Smooth muscle cell of the brain vasculature (primary cell): ENCODE measurements at places on chromosomes 7 and 10.

DNA sequence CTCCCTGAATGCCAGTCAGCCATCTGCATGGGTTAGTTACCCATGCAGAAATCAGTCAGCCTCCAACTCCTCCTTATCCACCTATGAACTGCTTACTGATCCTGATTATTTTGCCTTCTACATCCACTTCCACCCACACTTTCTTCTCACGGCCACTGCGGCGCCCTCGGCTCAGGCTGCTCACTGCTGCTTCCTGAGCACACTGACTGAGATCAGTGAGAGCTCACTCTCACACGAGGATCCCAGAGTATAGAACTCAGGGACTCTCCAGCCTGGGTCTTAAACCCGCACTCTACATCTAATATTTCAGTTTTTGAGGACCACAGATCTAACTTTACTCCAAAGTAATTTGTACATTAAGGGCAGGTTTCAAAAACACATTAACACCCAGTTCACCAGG lies 64.4 kb downstream of the GRB10 start:
- DNase-seq, result no peak

GRCh38 chr10:95532536-95532935 lies 28.6 kb downstream of the SORBS1 start:
- DNase-seq, result no peak

DNA sequence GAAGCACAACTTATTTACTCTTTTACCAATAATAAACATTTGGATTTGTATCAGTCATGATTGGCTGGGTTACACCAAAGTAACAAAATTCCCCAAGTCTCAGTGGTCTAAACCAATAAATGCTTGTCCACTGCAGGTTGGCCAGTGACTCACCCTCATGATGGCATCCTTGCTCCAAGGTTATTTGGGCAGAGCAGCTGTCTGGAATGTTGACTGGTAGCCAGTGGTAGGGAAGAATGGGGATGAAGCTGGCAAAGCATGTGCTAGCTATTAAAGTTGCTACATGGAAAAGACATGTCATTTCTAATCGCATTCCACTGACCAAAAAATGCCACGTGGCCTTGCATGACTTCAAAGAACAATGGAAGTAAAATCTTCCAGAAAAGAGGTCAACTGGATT lies 1168.7 kb upstream of the CELF2 start:
- DNase-seq, result no peak

GRCh38 chr7:95772298-95772770 lies at the start of gene DYNC1I1:
Gene DYNC1I1, plus strand, starts transcription at chr7:95772554. Its CDS starts 32,176 bp downstream, at chr7:95804730.
- no peak for DNase-seq

- DNase-seq, result no peak
Measured at GRCh38 chr10:43775384-43775783, 126.7 kb upstream of the ZNF32 start.

DNA sequence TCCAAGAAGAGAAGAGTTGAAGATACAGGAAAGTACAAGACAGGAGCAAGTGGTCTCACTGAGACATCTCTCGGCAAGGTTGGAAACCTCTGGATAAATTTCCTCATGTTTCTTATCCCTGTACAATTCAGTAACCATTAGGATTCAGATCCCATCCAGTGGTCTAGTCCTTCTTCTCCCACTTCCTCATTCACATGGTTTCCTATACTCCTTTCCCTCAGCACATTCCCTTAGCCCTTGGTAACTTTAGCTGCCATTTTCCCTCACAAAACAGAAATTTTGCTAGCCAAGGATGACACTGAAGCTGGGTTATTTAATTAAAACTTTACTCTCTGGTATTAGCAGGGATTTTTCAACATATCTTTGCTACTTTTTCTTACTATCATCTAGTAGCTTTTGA lies 82.6 kb downstream of the CPED1 start:
- DNase-seq, result no peak

DNA sequence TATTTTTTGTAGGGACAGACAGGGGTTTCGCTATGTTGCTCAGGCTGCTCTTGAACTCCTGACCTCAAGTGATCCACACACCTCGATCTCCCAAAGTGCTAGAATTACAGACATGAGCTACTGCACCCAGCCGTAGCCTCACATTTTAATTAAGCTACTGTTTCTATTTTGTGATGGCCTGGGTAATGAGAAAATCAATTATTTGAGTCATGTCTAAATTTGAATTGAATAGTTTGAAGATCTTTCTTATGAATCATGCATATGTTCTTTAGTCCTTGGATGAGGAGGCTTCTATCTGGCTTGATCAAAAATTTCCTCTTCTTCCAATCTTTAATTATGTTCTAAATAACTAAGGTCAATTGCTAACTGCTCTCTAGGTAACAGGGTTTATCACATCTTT lies 175.0 kb downstream of the REEP3 start:
- DNase-seq, result no peak

- DNase-seq, result no peak
Measured at GRCh38 chr7:8094164-8095140, 125.9 kb downstream of the GLCCI1 start.

DNA sequence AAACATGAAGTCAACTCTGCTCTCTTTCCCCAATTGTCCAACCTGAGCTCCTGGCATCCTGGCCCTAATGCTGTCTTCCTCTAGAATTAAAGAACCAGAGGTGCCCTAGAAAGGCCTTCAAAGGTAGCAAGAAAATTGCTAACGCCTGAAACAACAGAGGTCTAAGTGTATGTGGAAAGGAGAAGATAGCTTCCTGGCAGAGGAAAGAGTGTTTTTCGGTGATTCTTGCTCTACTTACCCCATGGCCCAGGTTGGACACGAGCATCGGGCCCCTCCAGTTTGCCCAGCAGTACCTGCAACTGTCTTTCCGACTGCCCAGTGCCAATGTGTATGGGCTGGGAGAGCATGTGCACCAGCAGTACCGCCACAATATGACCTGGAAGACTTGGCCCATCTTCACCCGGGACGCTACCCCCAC lies 22.2 kb downstream of the MGAM2 start:
- DNase-seq, result no peak

- DNase-seq, result no peak
Measured at GRCh38 chr10:117071286-117072050, 66.5 kb upstream of the SHTN1 start.
